Fibroblast of skin of right biceps (primary cell): ENCODE measurements at places on chromosomes 6 and 20.

GRCh38 chr6:32255199-32256153, 31.6 kb upstream of the NOTCH4 start:
- peak; percentile 96 for DNase-seq

DNA sequence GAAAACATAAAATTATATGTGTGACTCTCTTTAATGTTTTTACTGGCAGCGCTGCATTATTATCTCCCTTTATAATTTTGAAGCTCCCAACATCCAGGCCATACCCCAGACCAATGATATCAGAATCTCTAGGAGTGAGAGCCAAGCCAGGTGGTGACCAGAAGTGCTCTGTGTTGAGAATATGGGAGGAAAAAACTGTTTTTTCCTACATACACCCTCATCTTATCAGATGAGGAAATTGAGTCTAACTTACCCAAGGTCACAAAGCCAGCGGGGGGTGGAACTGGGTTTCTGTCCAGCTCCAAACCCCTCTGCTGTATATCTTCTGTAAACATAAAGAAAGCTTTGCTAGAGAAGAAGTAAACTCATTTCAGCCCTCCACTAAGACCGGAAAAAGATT, 42.5 kb downstream of the LY86 start:
- DNase-seq = no peak

- DNase-seq = no peak
Observed at GRCh38 chr6:3847521-3847920, 1.7 kb upstream of the FAM50B start.

DNA sequence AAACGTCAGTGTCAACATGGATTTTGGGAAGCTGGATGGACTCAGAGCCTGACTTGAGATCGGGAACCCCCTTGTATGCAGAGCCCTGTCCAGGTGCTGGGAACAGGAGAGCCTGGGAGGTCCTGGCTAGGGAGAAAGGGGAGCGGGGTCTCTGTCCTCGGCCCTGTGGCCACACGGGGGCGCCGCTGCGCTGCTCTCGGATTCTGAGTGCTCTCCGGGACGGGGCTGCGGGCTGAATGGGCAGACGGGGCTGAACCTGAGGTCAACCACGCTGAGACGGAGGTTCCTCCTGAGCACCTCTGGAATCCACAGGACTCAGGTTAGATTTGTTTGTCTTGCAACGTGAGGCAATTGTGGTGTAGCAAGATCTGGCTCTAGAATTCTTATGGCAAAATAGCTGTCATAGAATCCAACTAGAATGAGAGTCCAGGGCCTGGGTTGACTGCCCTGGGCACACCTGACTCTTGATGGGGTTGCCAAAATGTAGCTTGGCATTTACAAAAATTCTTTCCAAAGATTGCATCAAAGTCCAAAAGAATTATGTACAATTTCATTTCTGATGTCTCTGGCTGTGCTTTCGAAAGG, 20.6 kb upstream of the HLA-F start:
- no peak for DNase-seq

DNA sequence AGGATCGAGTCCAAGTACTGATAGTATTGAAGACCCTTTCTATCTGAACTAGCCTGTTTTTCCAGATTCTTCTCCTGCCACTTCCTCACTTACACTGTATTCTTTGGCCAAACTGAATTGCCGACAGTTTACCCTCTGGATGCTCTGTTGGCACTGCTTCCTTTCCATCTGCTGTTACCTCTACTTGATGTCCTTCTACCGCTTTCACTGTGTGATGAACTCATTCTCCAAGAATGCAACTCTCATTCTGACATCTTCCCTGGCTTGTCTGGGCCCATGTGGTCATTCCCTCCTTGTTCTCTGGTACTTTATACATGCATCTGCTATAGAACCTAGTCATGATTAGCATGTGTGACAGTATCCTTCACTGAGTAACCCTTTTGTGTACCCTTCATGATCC, 16.3 kb downstream of the RPRD1B start:
- DNase-seq = peak; percentile 81
